ENCODE measurements at places on chromosomes 3 and 15. TPM values are rescaled to one million over a fixed set of nuclear protein-coding genes. Genes with fewer than 3 reads are reported as not detected.

- DNase-seq, result peak; percentile 80
Observed at GRCh38 chr15:51108933-51109550, 14.3 kb upstream of the TNFAIP8L3 start.

Gene ATP13A5
- total RNA-seq, result 0.30 TPM

- DNase-seq, result no peak
Observed at GRCh38 chr3:180860180-180860858, 52.2 kb upstream of the FXR1 start.

- DNase-seq, result peak; percentile 41
Observed at GRCh38 chr3:99962703-99963102, 145.0 kb downstream of the CMSS1 start.

GRCh38 chr3:17430582-17430981 lies 311.8 kb downstream of the TBC1D5 start:
- DNase-seq, result no peak

- peak; percentile 75 for DNase-seq
Observed at GRCh38 chr3:184110316-184110725, 13.5 kb downstream of the HTR3E start.

Gene SEMA3B
- total RNA-seq, result 5.0 TPM

Gene PLIN1
- total RNA-seq, result 0.29 TPM

Gene CAND2
- 3.7 TPM for total RNA-seq

DNA sequence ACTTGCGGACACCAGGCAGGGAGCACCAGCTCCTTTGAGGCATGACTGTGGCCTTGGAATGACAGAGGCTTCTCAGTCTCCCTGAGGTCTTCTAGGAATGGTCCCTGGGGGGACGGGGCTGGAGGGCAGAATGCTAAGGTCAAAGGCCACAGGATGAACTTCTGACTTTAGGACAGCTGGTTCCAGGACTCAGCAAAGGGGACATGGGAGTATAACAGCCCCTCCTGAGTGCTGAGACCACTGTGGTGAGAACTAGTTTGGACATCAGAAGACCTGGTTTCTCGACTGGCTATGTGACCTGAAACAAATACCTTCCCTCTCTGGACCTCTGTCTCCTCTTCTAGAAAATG lies 17.8 kb downstream of the ITGA11 start:
- DNase-seq, result no peak

Gene TPRG1
- total RNA-seq, result 0.54 TPM

DNA sequence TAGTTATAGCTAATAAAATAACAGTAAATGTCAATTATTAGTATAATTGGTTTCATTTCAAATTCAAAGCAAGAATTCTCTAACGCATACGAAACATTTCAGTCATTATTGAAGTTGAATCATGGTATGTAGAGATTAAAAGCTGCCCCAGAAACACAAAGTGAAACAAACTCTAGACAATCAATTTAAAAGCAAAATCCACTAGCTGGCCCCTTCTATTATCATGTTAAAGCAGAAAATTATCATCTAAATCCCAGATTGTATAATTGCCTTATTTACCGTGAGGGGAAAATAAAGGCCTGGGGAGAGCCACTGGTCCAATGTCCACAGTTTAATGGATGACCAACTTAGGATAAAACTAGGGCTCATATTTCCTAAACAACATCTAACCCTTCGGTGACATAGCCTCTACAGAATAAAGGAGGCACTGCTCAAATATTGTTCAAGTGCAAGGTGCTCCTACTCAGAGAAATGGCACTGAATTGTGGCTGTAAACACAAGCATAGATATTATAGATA lies 110.9 kb upstream of the THRB start:
- DNase-seq, result no peak

DNA sequence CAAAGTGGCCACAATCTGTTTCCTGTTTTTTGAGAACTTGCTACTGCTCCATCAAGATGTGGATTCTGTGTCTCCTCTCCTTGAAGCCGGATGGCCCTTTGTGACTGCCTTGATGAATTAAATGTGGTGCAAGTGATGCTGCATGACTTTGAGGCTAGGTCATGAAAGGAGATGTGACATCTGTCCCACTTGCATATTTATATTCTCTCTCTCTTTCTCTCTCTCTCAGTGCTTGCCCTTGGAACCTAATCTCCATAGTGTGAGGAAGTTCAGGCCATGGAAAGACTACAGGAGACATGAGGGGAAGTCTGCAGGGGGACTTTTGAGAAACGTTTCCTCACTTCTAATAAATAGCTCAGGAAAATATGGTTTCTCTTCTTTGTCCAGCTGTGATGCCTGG lies 50.0 kb upstream of the ADPGK start:
- DNase-seq, result no peak

GRCh38 chr3:195907934-195908693 lies at the start of gene TNK2:
TNK2 (minus strand) TSS chr3:195908551; CDS start chr3:195888588, 19,963 bp downstream.
- DNase-seq, result peak; percentile 70

Gene ANKUB1
- not detected for total RNA-seq

Gene GOLGA8T
- 1.5 TPM for total RNA-seq

Gene SLCO3A1
- 2.9 TPM for total RNA-seq

Gene IQCF5
- total RNA-seq, result not detected

- DNase-seq, result no peak
Observed at GRCh38 chr3:168288511-168289401, 193.0 kb upstream of the GOLIM4 start.

GRCh38 chr3:69107841-69108240 lies 14.6 kb downstream of the LMOD3 start:
- DNase-seq, result no peak

Gene RTP1
- not detected for total RNA-seq

DNA sequence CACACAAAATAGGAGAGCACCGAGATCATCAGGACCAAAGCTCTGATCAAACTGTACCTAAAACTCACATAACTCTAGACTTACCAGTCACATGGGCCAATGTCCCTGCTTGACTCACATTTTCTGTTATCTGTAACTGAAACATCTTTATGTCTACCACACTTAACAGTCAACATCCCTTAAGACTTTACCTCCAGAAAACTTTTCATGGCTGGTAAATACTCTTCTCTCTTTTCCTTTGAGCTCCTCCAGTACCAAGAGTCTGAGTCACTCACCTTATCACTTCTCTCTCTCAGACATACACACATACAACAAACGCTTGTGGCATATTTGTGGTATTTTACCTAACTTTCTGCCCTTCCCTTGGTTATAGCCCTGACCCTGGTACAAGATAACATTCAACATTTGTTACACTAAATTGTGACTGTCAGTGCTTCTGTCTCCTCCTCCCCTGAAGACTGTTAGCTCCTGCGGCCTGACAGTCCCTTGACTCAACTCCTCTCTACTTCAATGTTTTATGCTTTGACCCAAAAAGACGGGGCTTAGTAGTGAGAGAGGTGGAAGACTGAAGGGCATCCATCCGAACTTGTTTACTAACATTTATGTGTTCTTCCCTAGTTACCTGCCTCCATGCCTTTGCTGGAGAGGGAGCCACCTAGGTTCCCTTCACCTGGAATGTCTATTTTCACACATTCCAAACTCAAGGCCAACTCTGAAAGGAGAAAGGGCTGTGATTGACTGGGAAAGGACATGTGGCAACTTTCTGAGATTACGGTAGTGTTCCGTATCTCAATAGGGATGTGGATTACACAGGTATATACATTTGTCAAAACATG lies 3.7 kb upstream of the EFHB start:
- DNase-seq, result peak; percentile 37

Gene ZNF502
- 5.7 TPM for total RNA-seq

Gene SLC28A2
- not detected for total RNA-seq

DNA sequence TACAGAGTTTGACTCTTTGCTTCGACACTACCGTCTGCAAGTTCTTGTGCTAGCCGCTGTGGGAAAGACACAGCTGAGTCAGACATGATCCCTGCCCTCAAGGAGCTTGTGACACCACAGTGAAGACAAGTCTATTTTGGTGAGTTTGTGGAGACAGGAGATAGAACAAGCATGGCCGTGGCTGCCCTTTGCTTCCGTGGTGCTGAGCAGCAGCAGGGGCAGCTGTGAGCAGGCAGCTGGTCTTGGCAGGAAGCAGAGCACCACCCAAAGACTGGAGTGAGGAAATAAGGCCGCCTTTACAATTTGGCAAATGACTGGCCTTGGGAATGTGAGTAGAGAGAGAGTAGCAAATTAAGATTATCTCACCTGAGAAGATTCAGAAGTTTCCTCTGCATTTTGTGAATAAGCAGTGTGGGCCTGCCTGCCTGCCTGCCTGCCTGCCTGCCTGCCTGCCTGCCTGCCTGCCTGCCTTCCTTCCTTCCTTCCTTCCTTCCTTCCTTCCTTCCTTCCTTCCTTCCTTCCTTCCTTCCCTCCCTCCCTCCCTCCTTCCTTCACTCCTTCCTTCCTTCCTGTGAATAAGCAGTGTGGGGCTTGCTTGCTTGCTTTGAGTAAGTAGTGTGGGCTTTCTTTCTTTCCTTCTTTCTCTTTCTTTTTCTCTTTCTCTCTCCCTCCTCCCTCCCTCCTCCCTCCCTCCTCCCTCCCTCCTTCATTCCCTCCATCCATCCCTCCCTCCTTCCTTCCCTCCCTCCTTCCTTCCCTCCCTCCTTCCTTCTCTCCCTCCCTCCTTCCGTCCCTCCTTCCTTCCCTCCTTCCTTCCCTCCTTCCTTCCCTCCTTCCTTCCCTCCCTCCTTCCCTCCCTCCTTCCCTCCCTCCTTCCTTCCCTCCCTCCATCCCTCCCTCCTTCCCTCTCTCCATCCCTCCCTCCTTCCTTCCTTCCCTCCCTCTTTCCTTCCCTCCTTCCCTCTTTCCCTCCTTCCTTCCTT lies 1.6 kb upstream of the GCNT3 start:
- peak; percentile 5 for DNase-seq

Gene CLSTN2
- total RNA-seq, result 0.86 TPM

DNA sequence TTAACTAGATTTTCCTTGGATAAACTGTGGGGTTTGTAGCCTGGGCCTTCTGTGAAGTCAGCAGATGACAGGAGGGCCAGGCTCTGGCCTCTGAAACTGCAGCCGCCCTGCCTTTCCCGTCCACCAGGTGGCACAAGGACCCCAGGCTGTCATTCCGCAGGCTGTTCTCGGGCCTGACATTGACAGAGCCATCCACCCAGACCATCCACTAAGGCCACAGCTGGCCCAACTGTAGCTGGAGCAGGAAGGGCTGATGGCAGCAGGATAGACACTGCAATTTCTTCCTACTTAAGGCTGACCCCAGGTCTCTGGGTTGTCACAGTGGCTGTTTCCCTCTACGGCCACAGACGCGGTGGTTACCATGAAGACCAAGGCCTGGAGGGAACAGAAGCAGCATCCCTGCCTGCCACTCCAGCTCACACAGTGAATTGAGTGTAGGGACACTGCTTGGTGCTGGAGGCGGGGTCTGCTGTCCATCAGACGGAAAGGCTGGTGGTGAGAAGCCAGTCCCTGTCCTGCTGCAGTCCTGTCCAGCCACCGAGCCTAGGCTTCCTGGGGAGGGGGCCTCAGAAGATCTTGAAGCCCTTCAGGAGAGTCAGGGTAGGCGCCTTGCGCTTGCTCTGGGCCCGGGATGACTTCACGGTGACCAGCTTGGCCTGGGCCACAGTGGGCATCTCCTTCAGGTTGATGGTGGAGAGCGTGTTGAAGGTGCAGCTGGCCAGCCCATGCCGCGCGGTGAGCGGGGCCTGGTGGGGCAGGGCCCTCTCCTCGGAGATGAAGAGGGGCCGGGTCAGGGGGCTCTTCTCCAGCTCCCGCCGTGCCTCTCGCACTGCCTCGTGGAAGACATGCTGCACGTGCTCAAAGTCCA lies 9.4 kb downstream of the SLC51B start:
- DNase-seq, result peak; percentile 67

Gene TMEM108
- total RNA-seq, result 0.34 TPM

Gene CCDC191
- 2.7 TPM for total RNA-seq

Gene ECE2
- not detected for total RNA-seq

Gene KBTBD8
- total RNA-seq, result 5.9 TPM

Gene ABI3BP
- total RNA-seq, result 0.17 TPM

DNA sequence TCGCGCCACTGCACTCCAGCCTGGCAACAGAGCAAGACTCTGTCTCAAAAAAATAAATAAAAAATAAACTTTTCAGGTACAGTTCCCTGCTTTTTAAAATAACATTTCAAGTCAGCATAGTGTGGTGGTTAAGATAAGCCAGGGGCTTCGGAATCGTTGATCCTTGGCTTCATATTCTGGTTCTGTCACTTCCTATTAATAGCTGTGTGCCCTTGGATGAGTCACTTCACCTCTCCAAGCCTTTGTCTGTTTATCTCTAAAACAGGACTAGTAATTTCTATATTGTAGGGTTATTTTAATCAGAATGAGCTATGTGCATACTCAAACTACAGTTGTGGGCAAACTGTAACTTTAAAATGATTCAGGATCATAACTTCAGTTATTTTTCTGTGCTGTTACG lies 53.8 kb upstream of the SENP5 start:
- DNase-seq, result no peak

DNA sequence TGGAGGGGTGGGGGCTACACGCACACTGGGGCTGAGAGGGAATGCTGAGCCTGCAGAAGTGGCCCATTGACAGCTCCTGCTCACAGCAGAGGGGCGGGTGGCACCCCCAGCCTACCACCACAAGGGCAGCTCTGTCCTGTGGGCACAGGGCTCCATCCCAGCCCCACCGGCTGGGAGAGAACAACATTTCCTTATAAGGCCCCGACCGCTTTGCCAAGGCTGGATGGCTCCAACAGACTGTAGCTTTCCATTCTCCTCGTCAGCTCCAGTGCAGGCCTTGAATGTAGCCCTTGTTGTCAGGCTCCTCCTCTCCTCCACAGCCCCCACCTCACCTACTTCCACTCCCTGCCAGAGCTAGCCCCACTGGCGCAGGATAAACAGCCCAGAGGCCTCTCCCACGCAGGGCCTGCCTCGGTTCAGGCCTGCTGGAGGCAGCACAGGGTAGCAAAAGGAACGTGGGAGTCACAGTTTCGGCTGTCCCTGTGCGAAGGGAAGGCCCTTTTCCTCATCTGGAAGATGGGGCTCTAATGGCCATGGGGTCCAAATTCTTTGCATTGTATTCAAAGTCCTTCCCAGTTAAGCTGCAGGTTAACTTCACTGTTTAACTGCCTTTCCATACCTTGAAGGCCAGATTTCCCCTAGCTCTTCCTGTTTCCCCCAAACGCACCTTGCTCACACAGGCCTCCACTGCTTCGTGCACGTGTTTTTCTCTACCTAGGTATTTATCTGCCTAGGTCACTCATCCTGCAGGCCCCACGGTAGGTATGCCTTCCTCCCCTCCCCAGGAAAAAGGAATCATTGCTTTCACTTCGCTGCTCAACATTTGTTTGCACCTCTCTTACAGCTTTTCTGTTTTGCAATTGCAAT lies 101.6 kb upstream of the LPP start:
- peak; percentile 22 for DNase-seq

Gene KBTBD13
- not detected for total RNA-seq

GRCh38 chr15:31374489-31374888 lies 47.9 kb downstream of the KLF13 start:
- DNase-seq, result no peak

Gene ADAMTS17
- total RNA-seq, result 5.1 TPM

Gene HRG
- total RNA-seq, result not detected

Gene PDCD10
- 153 TPM for total RNA-seq

DNA sequence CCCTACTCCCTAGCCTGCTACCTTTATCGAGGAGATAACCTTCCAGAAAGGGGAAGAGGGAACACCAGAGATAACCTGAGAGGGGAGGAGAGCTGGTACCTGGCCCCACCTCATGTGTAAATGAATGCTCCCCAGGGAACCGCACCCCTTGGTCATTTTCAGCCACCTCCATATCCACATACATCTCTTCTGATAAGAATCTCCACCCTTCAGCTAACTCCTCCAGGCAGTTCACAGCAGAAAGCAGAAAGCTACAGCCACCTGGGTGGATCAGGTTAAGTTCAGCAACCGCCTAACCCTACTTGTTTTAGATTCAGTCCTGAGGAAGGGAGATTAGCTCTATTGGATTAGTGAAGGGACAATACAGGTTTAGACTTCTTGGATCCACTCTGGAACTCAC lies 38.0 kb upstream of the TIMP4 start:
- DNase-seq, result no peak

Gene LTK
- 0.57 TPM for total RNA-seq

Gene ISG20
- total RNA-seq, result 13.3 TPM

All from Daoy (cell line).